Activated CD4-positive, alpha-beta T cell treated with anti-CD3 and anti-CD28 coated beads, Interleukin-2, amount 50 U/mL, for 16 hours (primary cell): ENCODE measurements at places on chromosomes 1 and 21.

DNA sequence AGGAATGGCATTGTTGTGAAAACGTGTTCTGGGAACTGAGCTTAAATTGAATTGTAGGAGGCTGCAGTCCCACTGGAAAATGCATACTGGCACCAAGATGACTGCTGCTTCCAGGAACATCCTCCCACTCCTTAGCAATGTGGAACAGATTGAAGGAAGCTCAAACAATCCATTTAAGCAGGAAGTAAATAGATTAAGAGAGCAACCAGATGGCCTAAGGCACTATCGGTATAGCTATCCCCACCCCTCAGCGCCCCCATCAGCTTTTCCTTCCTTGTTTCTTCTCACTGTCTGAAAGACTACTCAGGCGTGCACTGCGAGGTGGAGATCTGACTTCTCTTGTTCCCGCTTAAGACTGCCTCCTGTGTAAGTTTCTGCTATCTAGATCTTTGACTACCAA, 4.0 kb upstream of the IFI16 start:
- DNase-seq = no peak

GRCh38 chr1:91166106-91166712, 144.4 kb upstream of the ZNF644 start:
- peak; percentile 42 for DNase-seq

GRCh38 chr1:167722152-167722869, 529 bp downstream of the MPZL1 start:
- DNase-seq = no peak

DNA sequence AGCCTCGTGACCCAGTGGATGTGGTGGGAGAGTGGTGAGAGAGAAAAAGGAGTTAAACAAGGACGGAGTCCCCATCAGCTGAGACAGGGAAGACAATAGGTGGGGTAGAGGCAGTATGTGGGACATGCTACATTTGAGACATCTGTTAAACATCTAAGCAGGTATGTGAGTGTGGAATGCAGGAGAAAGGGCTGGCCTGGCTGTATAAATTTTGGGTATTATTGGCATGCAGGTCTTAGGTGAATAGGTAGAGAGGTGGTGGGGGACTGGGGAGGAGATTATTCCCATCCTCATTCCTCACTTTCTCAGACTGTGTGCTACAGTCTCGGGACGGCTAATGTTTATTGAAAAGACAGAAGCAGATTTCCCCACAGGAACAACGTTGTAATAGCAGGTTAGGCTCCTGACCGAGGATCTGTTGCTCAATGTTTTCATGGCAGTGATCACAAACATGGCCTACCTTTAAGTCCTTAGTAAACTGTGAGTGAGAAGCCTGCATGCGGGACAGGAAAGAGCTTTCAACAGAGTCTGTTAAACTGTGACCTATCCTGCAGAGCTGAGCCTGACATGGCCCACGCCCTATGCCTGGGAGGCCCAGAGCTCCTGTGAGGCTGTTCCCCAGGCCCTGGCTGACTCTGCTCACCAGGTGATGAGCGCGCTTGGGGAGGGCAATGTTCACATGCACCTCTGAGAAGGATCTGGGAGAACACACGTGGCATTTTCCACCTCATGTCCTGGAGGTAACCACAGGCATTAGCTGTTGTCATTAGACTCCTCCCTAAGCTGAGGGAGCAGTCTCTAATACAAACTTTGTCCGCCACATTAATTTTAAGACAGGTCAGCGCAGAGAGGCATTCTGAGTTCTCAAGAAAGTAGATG, 16.5 kb downstream of the VSIG8 start:
- DNase-seq = no peak

GRCh38 chr1:221555689-221556433, 186.0 kb downstream of the DUSP10 start:
- no peak for DNase-seq

DNA sequence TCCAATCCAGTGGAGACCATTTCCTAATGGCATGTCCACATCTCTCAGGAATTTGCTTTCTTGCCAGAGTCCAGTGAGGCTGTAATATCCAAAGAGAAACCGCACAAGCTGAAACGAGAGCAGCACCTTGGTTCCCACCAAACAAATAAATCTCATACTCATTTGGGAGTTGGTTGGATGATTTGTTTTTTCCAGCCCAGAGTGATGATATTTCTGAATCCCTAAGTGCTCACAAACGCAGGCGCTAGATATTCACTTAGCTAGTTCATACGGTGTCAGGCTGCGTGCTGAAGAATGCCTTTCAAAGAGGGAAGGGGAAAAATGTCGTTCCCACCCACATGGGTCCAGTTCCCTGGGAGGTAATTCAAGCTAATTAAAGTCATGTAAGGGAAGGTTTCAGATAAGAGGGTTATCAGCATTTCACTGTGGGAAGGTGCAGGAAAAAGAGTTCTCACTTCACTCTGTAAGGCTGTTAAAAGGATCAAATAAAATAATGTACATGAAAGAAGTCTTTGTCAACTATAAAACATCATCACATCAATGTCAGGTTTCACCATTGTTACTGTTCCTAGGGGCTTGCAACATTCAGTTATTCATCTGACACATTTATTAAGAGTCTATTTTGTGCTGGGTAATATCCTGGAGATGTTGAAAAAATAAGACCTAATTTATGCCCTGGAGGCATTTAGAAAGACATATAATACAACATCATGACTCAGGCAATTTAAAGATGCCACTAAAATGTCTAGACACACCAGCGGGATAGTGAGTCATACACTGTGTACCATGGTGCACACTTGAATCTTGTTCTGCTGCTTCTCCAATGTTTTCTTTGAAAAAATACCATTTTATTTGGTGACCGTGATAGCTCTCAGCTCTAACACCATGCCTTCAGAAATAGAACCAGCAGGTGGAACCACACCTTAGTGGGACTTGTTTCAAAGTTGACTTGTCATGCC, 19.3 kb downstream of the DPT start:
- DNase-seq = no peak

DNA sequence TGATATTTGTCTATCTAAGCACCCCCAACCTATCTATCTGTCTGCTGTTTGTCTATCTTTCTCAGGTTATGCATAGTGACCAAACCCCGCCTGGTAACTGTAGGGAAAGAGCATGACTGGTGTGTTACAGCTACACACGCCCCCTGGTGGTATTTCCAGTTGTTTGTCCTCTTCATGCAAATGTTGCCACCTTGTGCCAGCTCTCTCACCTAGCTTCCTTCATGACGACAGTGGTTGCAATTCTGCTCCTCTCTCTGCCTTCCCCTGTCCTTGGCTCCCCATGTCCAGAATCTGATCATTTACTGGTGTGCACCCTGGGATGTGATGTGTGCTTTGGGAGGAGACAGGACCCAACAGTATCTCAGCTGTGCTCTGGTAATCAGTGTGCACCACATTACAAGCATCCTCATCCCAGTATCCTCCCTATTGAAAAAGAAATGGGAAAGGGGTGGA, 8.1 kb upstream of the INKA2 start:
- peak; percentile 91 for DNase-seq

DNA sequence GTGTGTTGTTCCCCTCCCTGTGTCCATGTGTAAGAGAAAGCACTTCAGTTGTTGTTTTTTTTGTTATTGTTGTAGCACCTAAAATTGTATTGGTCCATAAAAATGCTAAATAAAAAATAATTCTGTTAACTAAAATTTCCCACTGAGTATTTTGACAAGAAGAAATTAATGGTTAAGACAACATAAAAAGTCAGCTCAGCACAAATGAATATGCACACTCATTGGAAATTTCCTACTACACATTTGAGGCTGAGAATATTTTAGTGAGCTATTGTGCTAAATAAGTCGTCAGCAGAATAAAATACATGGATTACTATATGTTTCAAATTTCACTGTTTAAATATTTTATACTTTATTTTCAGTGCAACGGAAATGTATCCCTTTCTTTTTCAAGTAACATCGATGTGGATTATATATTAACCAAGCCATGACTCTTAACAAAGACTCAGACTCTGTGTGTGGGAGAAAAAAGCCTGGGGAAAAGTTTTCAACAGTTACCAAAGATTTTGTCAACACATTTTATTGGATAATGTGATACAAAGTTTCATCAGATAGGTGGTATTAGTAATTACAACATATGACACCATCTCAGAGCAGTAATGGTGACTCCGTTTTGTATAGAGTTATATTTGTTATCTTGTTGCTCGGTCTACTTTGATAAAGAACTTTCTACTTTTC, 63.4 kb downstream of the LYPLAL1 start:
- DNase-seq = no peak

DNA sequence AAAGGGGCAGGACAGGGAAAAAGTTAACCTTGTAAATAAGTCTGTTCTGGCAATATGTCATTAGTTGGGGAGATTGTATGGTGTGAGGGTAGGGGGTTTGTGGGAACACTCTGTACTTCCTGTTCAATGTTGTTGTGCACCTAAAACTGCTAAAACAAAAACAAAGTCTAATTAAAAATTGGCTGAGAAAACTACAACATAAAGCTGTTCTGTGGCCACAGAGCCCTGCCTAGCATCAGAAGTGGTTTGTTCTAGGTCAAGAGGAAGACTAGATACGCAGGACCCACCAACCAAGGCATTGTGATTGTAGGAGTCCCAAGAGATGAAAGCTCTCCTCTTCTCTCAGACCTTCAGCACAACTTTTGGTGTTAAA, 81.0 kb upstream of the LRRC8D start:
- no peak for DNase-seq

DNA sequence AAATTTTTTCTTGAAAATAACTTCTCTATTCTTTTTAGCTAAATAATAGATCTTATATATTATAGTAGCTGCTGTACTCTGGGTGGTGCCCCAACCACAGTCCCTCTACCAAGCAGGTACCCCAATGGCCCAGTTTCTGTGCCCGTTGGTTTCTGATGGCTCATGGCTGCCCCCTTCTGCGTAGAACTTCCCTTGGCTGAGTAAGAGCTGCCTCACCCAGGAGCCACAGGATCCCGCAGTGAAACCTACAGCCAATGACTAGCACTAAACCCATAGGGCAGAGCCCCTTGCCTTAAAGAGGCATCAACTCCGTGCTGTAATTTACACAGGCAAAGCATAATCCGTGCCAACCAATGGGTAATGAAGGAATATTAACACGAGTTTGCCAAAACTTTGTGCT, 247.5 kb downstream of the USH2A start:
- DNase-seq = no peak

DNA sequence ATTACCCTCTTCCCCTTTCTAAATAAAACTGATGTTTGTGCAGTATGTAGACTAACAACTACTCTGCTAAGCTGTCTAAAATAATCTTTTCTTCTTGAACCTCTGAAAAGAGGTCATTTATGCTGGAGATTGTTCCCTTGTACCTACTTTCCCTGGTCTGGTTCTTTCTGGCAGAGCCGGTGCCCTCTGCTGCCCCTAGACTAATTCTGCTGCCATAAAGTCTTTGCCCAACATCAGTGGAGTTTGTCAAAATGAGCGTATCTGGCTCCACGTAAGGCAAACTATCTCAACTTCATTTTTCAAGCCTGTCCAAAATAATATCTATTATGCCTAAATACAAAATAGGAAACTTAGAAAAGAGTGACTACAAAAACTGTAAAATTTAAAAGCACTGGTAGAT, 30.9 kb upstream of the ANGPTL7 start:
- no peak for DNase-seq

GRCh38 chr21:14690886-14691285, 144.8 kb upstream of the SAMSN1 start:
- no peak for DNase-seq

GRCh38 chr1:42206164-42206563, 41.6 kb upstream of the GUCA2A start:
- no peak for DNase-seq

DNA sequence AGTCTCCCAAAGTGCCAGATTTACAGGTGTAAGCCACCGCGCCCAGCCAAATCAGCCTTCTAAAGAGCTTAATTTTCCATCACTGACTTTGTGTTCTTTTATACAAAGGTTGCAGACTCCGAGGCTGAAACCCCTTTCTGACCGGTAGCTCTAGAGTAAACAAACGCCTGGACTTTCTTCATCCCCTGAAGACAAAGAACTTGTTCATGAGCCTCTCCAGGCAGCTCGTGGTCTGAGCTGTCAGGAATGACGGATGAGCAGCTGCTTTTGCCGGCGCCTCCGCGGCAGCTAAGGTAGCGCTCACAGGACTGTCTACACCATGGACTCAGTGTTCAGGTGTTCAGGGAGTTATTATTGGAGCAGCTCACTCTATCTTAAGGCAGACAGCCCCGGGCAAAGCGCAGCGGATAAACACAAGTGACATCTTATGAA, 128.5 kb upstream of the ERRFI1 start:
- no peak for DNase-seq

- peak; percentile 62 for DNase-seq
Measured at GRCh38 chr1:224503161-224504118, 68.8 kb upstream of the WDR26 start.
